ENCODE measurements at places on chromosomes 13 and 19.

- no peak for DNase-seq
These were observed 39.3 kb upstream of the IGFL1 start for GRCh38 chr19:46189971-46190888.

- no peak for DNase-seq
These were observed 12.7 kb upstream of the KL start for GRCh38 chr13:33003458-33004019.

- DNase-seq = peak; percentile 52
These were observed 16.6 kb downstream of the DDX39A start for GRCh38 chr19:14402332-14403144.

GRCh38 chr13:23510979-23511735 lies 59.1 kb upstream of the TNFRSF19 start:
- DNase-seq = no peak

GRCh38 chr13:66513728-66514127 lies 716.4 kb downstream of the PCDH9 start:
- no peak for DNase-seq

All from CD4-positive, alpha-beta T cell treated with Interleukin-12 subunit alpha and Interleukin-12 subunit beta, for 1 hour (primary cell).